Colonic mucosa (tissue), 4 donors: ENCODE measurements at places on chromosomes 4 and X.

GRCh38 chrX:7330971-7331746, 183.2 kb upstream of the PUDP start:
- no peak for DNase-seq

DNA sequence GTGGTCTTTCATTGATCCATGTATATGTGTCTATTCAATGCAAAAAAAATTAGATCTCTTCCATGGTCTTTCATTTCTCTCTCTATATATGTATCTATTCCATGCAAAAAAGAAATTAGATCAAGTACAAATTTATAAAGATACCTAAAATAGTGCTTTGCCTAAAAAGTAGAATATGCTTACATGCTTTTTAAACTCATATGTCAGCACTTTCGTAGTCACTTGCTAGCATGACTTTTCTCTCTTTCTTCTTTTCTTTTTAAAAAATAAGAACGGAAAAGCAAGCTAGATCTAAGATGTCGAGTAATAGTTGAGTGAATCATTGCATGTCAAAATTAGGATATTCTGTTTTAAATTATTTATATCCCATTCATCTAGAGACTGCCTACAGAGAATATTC, 50.9 kb downstream of the PKD2 start:
- DNase-seq: no peak

GRCh38 chr4:142307857-142308256, 538.2 kb downstream of the INPP4B start:
- DNase-seq: peak; percentile 27

GRCh38 chrX:38837389-38837788, 36.1 kb downstream of the MID1IP1 start:
- no peak for DNase-seq

DNA sequence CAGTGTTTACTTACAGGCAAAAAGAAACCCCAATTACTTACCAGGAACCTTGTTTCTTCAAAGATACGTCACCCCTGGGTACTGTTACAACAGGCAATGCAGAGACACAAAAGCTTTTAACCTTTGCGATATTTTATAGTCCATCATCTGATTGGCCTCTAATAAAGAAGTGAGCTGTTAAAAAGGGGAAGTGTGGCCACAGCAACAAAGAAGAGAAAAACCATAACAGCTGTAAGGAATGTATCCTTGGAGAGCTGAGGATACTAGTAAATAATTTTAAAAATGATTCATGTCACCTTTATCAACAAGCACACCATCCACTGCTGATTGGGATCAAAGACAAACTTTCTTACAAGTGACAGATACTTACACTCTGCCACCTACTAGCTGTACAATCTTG, 14.1 kb downstream of the GABRA4 start:
- no peak for DNase-seq

DNA sequence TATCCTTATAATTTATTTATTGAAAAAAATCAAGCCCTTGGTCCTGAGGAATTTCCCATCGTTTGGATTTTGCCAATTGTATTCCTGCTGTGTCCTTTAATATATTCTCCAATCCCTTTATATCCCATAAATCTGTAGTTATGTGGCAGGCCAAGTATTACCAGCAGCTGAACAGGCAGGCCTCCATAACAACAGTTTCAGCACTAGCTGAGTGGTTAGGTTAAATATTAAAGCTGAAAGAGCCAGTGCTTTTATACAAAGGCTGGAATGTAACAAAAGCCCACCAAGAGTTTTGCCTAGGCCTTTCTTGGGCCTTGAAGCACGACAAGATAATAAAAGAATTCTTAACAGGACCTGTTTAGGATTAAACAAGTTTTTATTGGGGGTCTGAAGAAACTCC, 366.6 kb upstream of the GALNT7 start:
- DNase-seq: no peak

DNA sequence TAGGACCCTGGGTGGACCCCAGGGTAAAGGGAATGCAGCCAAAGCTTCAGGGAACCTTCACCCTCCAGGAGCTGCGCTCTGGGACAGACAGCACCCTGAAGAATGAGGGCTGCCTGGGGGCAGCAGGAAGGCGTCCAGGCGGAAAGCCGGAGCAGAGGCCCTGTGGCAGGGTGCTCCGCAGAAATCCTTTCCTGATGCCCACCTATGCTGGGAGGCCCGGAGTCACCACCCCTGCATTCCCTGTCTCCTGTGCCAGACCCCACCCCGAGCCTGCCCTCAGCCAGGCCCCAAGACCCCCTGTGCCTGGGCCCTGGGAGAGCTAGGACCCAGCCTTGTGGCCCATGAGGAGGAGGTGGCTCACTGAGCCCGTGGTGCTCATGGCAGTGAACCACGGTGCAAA, 1.3 kb upstream of the DGKQ start:
- DNase-seq: no peak
